Esophagus squamous epithelium (tissue), 5 donors: ENCODE measurements at places on chromosomes 12 and 14.

GRCh38 chr12:51926718-51927117 is 19.4 kb downstream of the ACVRL1 start:
- DNase-seq, result no peak

GRCh38 chr12:27732281-27732680 is 21.6 kb downstream of the MRPS35 start:
- no peak for DNase-seq

DNA sequence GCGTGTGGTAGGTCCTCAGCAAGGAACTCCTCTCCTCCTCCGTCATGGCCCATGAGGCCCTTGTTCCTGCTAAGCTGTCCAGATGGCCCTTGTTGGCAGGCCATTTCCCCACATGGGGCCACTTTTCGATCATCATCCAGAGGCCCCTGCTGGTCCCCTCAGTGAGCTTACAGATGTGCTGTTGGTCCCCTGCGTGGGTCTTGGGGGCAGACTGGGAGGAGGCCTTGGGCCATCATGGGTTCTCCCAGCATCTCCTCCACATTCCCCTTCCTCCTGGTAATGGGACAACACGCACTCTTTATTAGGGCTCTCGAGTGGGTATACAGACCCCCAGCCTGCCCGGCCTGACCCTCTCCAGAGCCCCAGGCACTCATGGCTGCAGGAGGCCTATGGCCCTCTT is 114.7 kb downstream of the BEGAIN start:
- no peak for DNase-seq

GRCh38 chr14:75313294-75313693 is 34.7 kb downstream of the FOS start:
- no peak for DNase-seq

DNA sequence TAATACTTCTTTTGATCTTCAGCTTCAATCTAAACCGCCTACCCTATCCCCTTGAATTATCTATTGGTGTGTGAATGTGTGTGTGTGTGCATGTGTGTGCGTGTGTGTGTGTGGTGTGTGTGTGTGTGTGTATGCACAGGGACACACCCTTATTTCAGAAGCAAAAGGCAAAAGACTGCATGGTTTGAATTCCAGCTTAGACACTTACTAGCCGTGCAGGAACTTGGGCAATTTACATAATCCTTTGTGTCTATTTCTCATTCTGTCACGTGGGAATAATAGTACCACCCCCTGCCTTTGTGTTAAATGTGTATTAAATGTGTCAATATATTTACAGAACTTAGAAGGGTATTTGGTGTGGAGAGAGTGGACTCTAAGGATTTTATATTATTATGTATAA is 251.7 kb downstream of the TMEM132C start:
- DNase-seq, result no peak

DNA sequence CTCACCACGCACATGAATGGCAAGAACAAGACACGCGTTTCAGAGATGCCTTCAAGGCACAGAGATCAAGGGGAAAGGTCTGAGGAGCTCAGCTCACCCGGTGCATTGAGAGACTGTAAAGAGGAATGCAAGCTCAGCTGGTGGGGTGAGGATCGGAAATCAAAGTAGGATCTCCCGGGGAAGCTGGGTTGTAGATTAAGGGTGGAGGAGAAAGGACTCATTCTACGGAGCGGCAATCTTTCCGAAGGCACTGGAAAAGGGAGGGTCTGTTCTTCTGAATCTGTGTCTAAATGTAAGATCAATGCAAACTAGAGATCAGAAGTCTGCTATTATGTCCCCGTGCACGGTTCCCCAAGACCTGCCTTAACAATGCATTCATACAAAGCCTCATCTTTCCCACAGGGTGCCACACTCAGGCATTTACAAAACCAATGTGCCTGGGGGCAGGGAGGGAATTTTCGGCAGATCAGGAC is 41.6 kb upstream of the PYGL start:
- DNase-seq, result no peak

GRCh38 chr14:72763892-72764291 is 130.0 kb downstream of the DPF3 start:
- DNase-seq, result no peak

DNA sequence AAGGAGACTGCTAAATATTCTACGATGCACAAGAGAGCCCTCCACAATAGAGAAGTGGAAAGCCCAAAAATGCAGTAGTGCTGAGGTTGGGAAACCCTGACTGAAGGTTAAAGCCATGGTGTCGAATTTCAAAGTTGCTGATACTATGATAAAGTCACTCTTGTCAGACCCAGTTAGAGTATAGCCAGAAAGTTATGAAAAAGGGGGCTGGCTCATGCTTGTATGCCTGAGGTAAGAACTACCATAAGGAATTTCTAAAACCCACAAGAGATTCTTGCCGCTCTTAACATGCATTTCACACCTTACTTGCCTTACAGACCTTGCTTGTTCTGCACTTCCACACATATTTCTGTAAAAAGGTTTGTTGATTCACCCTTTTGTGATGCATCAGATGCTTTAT is 184.6 kb downstream of the SLC6A15 start:
- no peak for DNase-seq

DNA sequence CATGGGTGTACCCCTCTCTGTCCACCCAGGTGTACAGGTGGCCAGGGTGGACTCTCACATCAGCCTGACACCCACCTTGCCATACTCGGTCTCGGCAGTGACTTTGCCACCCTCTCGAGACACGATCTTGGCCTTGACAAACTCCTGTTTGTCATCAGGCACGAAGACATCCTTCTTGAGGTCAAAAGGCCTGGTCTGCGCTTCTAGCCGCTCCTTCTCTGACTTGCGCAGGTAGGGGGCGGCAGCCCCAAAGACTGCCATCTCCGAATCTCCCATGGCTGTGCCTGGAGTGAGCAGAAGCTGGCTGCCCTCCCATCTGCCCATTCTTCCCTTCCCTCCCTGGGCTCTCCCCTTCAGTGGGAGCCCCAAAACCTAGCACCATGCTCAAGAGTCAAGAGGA is 2.0 kb downstream of the MYH7 start:
- no peak for DNase-seq

- no peak for DNase-seq
Observed at GRCh38 chr12:63965936-63966605, 121.6 kb downstream of the SRGAP1 start.

GRCh38 chr12:120783197-120783596 is 57.6 kb downstream of the ACADS start:
- DNase-seq, result no peak

GRCh38 chr14:101716077-101716950 is 45.2 kb upstream of the PPP2R5C start:
- DNase-seq, result no peak

DNA sequence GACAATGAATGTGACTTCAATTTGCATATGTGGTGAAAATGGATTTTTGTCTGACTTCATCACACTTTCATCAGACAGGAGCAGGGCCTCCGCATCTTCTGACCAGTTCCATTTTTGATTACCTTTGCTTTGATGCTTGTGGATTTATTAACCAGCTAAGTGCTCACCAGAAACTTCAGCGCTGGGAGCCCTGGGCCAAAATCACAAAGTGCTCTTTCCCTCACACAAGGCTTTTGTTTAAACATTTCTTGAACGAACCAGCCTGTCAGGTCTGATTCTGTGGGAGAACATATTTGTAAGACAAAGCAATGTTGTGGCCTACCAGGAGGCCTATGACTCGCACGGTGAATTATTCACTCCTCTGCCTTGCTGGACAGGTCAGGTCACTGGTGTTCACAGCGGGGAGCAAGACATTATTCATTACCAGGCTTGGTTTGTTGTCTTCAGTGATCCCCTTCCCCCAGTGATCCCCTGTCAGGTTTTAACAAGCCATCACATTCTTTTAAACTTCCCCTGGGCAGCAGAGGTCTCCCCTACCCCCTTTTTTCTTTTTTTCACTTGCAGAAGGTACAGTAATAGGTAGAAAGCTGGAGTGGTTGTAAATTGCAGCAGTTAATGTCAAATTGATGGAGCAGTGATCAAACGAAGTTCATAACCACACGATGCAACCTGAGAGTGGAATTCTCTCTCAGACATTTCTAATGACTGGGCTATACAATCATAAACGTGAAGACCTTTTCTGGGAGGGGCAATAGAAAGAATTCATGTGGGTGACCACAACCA is 167.5 kb upstream of the PRICKLE1 start:
- no peak for DNase-seq

DNA sequence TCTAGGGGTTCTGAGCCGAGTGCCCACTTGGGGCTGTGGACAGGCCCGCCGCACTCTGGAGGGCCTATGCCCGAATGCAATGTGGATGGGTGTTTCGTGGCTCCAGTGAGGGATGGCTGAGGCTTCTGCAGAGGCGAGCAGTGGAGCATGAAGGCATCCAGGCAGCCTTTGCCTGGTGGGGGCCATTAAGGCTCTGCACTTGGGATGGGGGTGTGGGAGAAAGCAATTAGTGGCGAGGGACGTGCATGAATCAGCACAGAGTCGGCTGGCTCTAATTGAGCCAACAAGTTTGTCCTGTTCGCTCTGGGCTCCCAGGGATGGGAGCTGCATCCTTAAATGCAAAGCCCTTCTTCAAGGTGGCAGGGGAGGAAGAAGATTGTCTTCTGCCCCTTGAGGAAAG is 346.9 kb upstream of the FKBP4 start:
- no peak for DNase-seq

- no peak for DNase-seq
Observed at GRCh38 chr14:33165144-33165925, 226.7 kb downstream of the NPAS3 start.

DNA sequence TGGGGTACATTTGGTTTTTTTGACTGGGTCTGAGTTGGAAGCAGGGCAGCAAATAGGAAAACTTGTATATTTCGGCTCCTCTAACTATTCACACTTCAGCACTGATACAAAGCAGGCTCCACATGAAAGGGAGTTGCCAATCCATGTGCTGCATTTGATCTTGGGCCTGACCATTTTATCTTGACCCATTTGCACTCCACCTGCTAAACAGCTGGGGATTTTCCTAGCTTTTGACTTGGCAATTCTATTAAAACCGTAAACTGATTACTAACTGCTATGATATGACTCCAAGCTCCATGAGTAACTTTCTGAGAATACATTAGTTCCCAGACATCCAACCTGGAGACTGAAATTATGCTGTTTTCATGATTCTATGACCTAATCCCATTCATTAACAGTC is 797.1 kb downstream of the BCL11B start:
- DNase-seq, result no peak

GRCh38 chr12:104171785-104172569 is 34.0 kb upstream of the NFYB start:
- DNase-seq, result no peak

GRCh38 chr14:24171422-24172260 is at the start of gene REC8:
REC8 (plus strand) TSS chr14:24172080; CDS start chr14:24172553, 473 bp downstream.
- DNase-seq, result no peak

- no peak for DNase-seq
Observed at GRCh38 chr12:64794305-64794704, 30.1 kb upstream of the TBC1D30 start.

DNA sequence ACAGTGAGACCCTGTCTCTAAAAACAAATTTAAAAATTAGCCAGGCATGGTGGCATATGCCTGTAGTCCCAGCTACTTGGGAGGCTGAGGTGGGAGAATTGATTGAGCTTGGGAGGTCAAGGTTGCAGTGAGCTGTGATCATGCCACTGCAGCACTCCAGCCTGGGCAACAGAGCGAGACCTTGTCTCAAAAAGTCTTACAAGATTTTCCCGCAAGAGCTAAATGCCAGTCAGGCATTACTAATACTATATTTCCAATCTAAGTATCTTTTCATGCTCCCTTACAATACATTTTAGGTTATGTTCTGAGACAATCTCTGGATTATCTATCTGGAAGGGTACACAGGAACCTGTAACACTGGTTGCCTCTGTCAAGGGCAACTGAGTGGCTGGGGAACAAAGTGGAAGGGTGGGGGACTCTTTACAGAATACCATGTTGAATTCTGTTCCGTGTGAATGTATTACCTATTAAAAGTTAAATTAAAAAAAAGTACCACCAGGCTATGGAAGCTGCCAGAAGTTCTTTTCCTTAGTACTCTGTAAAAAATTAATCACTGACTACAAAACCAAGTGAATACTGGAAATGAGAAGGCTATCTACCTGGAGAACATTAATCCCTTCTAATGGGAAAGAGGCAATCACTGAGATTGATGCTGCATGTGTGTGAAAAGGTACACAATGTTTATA is 56.7 kb downstream of the BTBD7 start:
- DNase-seq, result no peak

DNA sequence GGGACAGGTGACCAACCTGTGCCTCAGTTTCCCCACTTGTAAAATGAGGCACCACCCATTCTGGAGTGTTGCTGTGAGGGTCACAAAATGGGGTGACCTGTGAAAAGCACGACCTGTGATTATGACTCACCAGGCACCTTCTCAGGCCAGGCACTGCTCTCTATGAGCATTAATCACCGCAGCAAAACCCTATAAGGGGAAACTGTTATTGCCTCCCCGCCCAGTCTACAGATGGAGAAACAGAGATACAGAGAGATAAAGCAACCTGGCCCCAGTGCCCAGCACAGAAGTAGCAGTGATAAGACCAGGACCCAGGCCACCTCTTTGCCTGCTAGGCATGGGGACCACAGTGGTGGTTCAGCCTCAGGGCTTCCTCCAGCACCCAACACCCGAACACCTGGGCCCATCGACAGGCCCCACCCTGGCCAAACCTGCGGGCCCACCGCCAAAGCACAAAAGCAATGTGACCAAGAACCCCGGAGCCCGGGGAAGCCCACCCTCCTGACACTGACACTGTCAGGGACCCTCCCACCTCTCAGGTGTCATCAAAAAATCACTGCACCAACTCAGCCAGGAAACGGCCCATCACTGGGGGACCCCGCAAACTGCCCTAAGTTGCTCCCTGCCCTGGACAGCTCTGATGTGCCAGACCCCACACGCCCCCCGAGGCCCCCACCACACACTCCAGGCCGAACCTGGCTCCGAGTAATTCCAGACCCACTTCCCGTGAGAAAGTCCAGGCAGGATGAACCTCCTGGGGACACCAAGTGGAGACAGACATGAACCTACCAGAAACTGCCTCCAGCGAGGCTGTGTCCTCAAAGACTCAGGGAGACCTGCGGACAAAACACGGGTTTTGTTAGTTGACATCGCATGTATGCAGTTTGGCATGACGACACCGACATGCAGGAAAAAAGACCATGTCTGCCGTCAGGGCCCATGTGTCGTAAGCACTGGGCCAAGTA is 32.4 kb downstream of the NCOR2 start:
- DNase-seq, result no peak

GRCh38 chr14:100031506-100032281 is 33.5 kb upstream of the EVL start:
- no peak for DNase-seq

- DNase-seq, result no peak
Observed at GRCh38 chr14:69475194-69475818, 9.2 kb upstream of the PLEKHD1 start.

GRCh38 chr12:12870465-12870864 is 20.9 kb upstream of the GPRC5A start:
- DNase-seq, result no peak

DNA sequence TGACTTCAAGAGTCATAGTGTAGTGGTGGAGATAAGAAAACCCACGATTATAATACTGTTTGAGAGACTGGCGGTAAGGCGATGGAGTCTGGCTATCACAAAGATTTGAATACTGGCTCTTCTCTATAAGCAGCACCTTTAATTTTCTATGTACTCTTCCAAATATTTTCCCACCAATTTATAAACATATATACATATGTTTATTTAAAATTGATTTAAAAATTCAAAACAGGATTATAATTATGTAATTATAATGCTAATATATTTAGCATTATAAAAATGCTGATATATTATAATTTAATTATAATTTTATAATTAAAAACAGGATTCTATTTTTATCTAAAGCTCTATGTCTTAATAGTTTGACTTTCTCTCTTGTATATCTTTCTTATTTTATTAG is 15.4 kb upstream of the DCD start:
- no peak for DNase-seq

- DNase-seq, result no peak
Observed at GRCh38 chr12:107522692-107523477, 162.7 kb upstream of the PWP1 start.
